Stimulated activated CD4-positive, alpha-beta T cell treated with anti-CD3 and anti-CD28 coated beads, Interleukin-12 subunit alpha, Interleukin-12 subunit beta, amount 100 ng/mL, for 4 hours (primary cell): ENCODE measurements at places on chromosomes 16 and 17.
A peak's percentile ranks its signal among the peaks of the same experiment; 100 is the strongest.

GRCh38 chr17:74994440-74994839 is 7.0 kb downstream of the CDR2L start:
- no peak for DNase-seq

DNA sequence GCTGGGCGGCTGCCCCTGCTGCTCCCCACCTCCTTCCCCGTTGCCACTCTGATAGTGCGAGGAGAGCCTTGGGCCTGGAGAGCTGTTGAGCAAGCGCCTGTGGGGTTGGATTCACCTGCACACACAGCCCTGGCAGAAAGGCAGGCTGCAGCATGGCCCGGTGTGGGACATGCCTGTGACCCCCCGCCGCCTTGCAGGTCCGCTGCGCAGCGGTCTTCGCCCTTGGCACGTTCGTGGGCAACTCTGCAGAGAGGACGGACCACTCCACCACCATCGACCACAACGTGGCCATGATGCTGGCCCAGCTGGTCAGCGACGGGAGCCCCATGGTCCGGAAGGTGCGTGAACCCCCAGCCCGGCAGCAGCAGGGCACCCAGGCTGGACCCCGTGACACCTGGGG is 106.8 kb upstream of the CHMP6 start:
- DNase-seq, result no peak

DNA sequence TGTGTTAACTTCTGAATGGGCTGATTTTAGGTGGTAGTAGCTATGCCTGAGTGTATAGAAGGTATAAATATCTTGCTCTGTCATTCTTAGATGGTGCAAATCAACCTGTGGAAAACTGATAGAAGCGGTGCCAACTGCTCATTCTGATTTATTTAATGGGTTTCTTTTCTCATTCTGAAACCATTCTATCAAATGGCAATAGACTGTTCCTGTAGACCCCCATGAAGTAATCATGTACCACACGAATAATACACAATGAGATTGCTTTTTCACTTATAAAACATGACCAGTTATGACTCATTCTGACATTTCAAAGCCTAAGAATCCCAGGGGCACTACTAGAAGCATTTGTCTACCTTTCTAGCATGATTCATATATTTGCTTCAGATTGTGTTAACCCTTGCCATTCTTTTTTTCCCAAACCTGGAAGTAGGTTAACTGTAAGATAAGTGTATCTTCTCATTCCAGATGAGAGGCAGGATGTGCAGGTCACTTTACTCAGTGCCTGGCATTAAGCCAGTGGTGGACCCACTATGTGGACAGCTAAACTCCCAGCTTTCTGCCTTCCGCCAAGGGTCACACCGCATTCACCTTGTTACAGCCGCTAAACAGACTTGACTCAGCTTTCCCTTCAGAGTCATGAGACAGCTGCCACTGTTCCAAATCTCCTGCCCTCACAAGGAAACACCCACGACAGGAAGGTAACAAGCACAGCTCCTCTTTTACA is 16.4 kb upstream of the SLC16A11 start:
- peak; percentile 36 for DNase-seq

GRCh38 chr16:57504491-57504890 is 18.2 kb upstream of the DOK4 start:
- no peak for DNase-seq

DNA sequence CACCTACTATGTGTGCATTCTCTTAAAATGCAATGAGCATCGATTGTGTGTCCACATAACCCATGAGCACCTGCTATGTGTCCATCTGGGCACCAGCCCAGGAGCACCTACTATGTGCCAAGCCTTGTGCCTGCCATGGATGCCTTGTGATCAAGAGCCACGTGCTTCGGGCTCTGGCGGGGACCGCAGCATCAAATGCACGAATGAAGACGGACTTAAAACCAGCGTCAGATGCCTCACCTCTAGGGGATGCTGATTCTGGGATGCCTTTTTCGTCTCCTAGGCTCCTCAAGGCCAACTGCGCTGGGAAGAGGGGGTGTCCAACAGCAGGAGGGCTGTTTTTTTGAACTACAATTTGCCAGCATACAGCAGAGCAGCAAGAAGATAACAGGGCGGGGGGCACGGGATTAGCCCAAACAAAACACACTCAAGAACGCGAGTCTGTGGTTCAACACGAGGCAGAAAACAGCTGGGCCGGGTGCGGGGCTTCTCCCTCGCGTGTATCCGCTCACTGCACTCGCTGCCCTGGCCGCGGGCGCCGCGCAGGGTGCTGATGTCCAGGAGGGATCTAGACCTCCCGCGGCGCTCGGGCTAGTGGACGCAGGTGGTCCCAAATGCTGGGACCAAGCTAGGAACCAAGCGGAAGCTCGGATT is 1.2 kb upstream of the GLIS2 start:
- DNase-seq, result no peak

GRCh38 chr17:34252095-34252443 is 3.0 kb upstream of the CCL2 start:
- DNase-seq, result no peak

DNA sequence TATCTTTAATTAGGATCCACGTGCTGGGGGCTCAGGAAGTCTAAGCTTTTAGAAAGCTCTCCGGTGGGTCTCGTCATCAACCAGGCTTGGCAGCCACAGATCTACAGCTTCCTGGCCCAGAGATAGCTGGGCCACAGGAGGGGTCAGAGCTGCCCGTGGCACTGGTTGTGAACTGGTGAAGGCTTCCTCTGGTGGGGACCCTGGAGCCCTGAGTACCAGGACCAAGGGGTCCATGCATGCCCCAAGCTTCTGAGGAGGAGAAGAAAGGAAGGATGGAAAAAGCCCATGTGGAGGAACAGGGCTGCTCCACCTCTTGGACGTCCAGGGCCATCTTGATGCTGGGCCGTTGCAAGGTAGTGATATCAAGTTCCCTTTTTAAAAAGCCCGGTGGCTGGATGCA is 13.3 kb downstream of the RMI2 start:
- no peak for DNase-seq

- DNase-seq, result no peak
These were observed 146.7 kb downstream of the KCNJ12 start for GRCh38 chr17:21522755-21523336.

GRCh38 chr17:36184023-36184765 is 7.8 kb upstream of the TBC1D3B start:
- no peak for DNase-seq

GRCh38 chr17:79878329-79878947 is 39.2 kb upstream of the CBX4 start:
- no peak for DNase-seq

DNA sequence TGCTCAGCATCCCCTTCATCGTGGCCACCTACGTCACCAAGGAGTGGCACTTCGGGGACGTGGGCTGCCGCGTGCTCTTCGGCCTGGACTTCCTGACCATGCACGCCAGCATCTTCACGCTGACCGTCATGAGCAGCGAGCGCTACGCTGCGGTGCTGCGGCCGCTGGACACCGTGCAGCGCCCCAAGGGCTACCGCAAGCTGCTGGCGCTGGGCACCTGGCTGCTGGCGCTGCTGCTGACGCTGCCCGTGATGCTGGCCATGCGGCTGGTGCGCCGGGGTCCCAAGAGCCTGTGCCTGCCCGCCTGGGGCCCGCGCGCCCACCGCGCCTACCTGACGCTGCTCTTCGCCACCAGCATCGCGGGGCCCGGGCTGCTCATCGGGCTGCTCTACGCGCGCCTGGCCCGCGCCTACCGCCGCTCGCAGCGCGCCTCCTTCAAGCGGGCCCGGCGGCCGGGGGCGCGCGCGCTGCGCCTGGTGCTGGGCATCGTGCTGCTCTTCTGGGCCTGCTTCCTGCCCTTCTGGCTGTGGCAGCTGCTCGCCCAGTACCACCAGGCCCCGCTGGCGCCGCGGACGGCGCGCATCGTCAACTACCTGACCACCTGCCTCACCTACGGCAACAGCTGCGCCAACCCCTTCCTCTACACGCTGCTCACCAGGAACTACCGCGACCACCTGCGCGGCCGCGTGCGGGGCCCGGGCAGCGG is 3.2 kb downstream of the UTS2R start:
- no peak for DNase-seq

DNA sequence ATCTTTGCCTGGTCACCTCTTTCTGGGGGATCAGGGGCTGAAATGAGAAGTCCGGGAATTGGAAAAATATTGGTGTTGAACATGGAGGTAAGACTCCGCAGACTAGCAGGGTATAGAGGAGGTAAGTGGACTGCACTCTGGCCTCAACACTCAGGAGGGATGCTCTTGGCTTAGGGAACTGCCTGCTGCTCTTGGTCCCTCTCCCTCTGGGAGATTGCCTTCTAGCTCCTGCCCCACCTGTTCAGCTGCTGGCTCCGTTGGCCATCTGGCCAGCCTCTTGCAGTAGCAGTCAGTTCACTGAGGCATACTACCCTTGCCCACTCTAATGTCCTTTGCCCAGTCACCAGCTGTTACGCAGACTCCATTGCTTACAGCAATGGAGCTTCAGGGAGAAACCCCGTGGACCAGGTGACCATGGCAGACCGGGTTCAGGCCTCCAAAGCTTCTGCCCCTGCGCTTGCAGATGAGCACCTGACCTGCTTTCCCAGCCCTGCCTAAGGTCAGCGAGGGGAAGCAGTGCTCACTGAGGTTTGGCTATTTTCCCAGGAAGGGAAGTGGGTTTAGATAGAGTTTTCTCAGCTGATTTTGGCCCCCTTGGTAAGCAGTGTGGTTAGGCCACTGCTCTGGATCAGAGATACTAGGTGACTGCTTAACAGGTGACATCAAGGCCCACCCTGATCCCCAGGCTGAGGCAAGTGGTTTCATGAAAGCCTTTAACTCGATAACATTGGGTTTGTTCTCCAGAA is 11.9 kb downstream of the CDK5RAP3 start:
- no peak for DNase-seq
